ENCODE measurements at places on chromosomes 3 and 15.

GRCh38 chr3:100893590-100893989 lies 99.6 kb downstream of the ABI3BP start:
- DNase-seq: no peak

DNA sequence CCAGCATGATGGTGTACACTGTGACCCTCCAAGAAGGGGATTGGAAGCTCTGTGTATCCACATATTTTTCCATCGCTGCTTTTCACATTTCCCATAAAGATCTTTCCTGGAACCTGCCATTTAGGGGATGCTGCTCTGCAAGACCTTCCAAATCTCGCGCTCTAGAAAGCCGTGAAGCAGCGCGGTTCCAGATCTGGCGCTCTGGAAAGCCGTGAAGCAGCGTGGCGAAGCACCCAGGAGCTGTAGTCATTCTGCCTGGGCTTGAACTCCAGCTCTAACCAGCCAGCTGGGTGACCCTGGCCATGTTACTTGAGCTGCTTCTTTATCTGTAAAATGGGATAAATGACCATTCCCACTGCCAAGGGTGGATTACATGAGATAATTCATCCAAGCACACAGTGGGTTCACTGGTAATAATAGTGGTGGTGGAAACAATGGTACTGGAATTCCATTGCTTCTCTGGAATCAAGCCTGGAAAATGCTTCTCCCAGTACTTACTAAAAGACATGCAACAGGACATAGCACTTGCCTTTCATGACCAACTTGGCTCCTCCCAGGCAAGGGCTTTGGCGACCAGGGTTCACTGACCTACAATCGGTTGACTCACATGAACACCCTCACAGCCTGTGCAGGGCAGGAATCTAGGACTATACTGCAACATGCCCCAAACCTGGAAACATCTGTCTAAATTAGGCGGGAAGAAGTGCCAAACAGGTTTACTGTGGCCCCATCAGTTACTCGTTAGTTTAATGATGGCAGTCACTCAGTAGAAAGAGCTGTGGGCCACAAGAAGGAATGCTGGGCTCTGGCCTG lies 70.7 kb downstream of the XXYLT1 start:
- DNase-seq: no peak

- no peak for DNase-seq
Observed at GRCh38 chr15:47184003-47184907, 533.0 kb upstream of the SEMA6D start.

GRCh38 chr3:48716508-48716981 lies 476 bp downstream of the IP6K2 start:
- DNase-seq: no peak

GRCh38 chr3:47362701-47363100 lies 18.1 kb upstream of the PTPN23 start:
- no peak for DNase-seq

- DNase-seq: no peak
Observed at GRCh38 chr15:37100966-37101215, 542 bp upstream of the MEIS2 start.

GRCh38 chr15:89864958-89865739 lies 28.6 kb downstream of the AP3S2 start:
- no peak for DNase-seq

GRCh38 chr15:57548351-57548750 lies 43.4 kb upstream of the MYZAP start:
- no peak for DNase-seq

DNA sequence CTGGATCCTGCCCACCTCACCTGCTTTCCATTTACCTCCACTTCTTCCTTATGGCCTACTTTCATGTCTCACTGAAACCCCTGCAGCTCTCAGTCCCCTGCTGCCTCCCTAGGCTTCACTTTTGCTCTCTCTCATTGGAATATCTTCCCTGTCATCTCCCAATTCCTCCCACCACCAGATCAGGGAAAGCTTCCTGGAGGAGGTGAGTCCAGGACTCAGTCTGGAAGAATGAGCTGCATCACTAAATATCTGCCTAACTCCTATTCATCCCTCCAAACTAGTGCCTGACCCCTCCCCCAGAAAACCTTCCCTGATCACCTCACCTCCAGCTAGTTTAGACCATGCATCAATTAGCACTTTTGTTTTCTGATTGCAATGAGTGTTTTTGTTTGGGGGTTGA lies 37.1 kb downstream of the MRPL46 start:
- no peak for DNase-seq

- peak; percentile 13 for DNase-seq
Observed at GRCh38 chr3:105353485-105354161, 13.1 kb upstream of the ALCAM start.

- DNase-seq: no peak
Observed at GRCh38 chr3:184599143-184599542, 37.6 kb downstream of the EPHB3 start.

GRCh38 chr15:85276921-85277320 lies 103.5 kb upstream of the AKAP13 start:
- DNase-seq: no peak

- DNase-seq: no peak
Observed at GRCh38 chr3:127694467-127695215, 21.9 kb downstream of the ABTB1 start.

DNA sequence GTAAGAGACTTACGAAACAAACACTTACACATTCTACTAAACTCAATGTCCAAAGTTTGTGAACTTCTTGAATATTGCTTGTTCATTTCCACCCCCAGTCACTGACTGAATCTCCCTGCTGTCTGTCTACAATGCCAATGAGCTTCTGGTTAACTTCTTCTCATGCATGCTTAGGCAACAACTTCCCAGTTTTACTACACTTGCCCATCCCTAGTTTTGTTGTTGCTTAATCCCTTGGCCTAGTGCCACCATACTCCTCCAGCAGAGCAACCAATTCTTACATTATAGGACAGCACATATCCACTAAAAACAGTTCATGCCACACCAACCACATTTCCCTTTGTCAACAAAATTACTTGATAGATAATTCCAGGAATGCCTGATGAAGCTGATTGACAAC lies 40.9 kb upstream of the CCR2 start:
- DNase-seq: no peak

GRCh38 chr3:99902091-99902490 lies 84.4 kb downstream of the CMSS1 start:
- DNase-seq: no peak

DNA sequence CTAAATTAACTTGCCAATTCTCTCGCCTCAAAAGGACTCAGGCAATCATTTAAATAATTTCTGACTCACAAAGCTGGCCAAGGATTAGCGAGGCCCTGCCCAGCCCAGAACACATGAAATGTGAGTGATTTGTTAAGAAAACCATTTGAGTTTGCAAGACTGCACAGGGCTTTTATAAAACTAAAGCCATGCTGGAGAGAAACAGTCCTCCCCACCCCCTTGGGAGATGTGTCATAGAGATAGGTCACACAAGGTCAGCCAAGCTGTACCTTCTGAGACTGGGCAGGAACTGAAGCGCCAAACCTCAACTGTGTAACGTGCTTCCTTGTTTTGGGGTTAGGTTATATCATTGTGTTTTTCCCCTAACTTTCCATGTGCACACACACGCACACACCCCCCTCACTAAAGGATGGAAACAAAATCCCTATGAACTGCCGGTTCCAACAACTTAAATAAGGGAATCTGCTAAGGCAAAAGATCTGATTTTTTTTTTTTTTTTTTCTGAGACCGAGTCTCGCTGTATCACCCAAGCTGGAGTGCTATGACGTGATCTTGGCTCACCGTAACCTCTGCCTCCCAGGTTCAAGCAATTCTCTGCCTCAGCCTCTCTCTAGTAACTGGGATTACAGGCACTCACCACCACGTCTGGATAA lies 8.1 kb downstream of the SPATA12 start:
- DNase-seq: peak; percentile 81

- DNase-seq: peak; percentile 71
Observed at GRCh38 chr3:69082805-69083204, 1.9 kb upstream of the ARL6IP5 start.

- no peak for DNase-seq
Observed at GRCh38 chr3:101036213-101036618, 43.0 kb upstream of the ABI3BP start.

- DNase-seq: no peak
Observed at GRCh38 chr3:188607805-188608315, 453.9 kb downstream of the LPP start.

GRCh38 chr3:169305460-169305859 lies 358.1 kb downstream of the MECOM start:
- DNase-seq: no peak

- no peak for DNase-seq
Observed at GRCh38 chr15:101540480-101541239, 51.2 kb upstream of the PCSK6 start.

- no peak for DNase-seq
Observed at GRCh38 chr3:161348796-161349400, 22.4 kb downstream of the SPTSSB start.

GRCh38 chr15:39290711-39291435 lies 290.0 kb upstream of the THBS1 start:
- no peak for DNase-seq

DNA sequence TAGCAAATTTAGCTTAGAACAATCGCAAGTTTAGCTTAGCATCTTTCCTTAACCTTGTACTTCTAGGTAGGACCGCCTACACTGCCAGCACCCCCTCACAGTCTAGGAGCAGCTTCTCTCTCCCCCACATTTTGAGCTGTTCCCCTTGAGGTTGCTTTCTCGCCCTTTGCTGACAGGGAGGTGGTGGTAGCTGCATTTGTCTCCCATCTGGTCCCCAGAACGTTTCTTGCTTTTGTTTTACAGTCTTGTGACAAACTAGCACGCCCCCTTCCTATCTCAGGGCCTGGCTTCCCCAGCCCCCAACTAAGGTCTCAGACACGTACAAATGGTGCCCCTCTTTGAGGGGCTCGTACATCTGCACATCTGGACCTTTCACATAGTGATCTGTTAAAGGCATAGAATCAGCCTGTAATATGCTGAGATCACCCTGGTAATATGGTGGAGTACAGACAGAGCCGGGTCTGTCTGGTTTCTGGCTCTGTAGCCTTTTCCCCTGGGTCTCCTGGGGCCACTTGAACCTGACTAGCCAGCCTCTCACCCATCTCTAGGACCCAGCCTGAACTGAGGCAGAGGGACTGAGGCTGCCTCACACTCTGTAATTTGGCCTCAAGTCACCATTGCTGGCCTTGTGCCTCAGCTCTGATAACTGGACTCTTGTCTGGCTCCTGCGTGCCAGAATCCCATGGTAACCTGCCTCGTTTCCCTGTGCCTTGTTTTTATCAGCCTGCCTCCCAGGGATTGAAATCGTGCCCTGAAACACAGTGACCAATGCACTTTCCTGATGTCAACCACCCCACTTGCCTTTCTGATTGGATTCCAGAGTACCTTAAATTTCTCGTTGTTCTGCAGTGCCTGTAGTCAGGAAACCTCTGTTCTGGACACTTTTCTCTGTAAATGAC lies 27.7 kb downstream of the CRTC3 start:
- no peak for DNase-seq

DNA sequence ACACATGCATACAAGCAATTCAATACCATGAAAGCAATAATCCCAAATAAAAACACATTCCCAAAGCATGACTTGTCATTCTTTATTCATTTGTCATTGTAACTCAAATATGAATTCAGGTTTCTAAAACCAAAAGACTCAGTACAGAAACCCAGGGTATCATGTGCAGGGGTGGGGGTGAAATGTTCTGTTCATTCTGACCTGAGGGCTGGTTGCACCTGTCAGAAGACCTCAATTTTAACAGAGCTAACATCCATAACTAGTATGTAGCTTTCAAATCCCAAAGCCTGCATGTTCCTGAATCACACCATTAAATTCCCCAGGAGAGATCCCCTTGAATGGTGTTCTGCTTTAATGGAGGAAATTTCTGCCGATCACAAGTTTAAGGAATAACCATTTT lies 738.7 kb downstream of the MCTP2 start:
- no peak for DNase-seq

GRCh38 chr3:2976212-2976611 lies 134.0 kb downstream of the IL5RA start:
- DNase-seq: no peak

DNA sequence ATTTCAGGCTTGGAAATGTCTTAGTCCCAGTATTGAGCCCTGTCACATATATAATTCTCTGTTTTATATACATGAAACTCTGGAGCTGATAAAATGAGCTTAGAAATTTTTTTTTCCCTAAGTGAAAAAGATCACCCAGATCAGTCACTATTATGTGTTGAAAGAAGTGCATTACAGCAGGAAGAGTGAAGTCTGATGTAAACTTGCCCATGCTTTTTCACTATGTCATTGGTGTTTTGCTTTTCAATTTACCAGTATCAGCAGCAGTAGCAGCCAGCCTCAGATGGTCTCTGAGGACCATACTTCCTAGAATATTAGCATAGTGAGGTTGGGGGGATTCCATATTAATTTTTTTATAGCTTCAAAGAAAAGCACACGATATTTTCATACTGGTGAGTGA lies 255.6 kb upstream of the KCNH8 start:
- no peak for DNase-seq

DNA sequence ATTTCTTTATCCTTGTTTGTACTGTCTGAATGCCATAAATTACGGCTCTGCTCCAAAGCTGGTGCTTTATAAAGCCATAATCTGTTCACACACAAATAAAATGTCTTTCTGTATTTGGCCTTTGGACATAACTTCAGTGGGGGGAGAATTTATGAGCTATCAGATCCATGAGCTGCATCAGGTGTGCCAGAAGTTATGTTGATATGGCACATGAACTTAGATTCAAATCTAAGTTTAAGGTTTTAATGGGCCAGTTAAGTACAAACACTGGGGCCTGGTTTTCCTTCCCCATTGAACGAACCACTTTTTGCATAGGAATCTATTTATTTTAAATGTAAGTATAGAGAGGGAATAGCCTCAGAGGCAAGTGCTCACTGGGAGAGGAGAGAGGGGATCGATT lies 239.9 kb downstream of the NFKBIZ start:
- no peak for DNase-seq

DNA sequence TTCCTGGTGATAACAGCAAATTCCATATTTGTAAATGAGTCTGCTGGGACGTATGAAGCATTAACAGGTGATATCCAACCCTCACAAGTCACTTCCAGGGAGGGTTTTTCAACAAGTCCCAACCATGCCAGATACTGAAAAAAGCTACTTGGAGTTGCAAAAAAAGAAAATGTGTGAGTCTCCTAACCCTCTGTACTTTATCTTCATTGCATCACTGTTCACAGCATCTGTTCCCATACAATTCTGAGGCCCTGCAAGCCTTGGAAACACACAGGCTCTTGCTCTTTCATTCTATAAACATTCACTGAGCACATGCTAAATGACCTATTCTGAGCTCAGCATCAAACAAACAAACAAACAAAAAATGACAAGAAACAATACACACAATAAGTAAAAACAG lies 120.8 kb downstream of the RFTN1 start:
- no peak for DNase-seq

- no peak for DNase-seq
Observed at GRCh38 chr15:49064281-49064653, 18.0 kb upstream of the SECISBP2L start.

GRCh38 chr3:45225465-45226205 lies 452 bp downstream of the TMEM158 start:
- DNase-seq: no peak

GRCh38 chr3:175153595-175153994 lies 294.5 kb downstream of the NAALADL2 start:
- DNase-seq: no peak

GRCh38 chr15:87967951-87968350 lies 288.6 kb downstream of the NTRK3 start:
- DNase-seq: no peak

All from bone marrow (tissue), 2 donors.